M059J (cell line): ENCODE measurements at places on chromosomes 5 and 9. TPM values are rescaled to one million over a fixed set of nuclear protein-coding genes. Genes with fewer than 3 reads are reported as not detected.

Gene SLC6A7
- not detected in 2 replicates for total RNA-seq

Gene CDKN2B-AS1
- 9.2 and 14.5 TPM in 2 replicates for total RNA-seq

Gene CMYA5
- 0.02 and 0.05 TPM in 2 replicates for total RNA-seq

Gene MZB1
- total RNA-seq: not detected in 2 replicates

Gene GLDC
- 0.39 and 1.1 TPM in 2 replicates for total RNA-seq

Gene GPR150
- 0.34 and 2.4 TPM in 2 replicates for total RNA-seq

Gene CDX1
- total RNA-seq: not detected in 2 replicates

Gene SECISBP2
- 21.5 and 22.1 TPM in 2 replicates for total RNA-seq

Gene CEP120
- total RNA-seq: 14.2 and 15.3 TPM in 2 replicates

DNA sequence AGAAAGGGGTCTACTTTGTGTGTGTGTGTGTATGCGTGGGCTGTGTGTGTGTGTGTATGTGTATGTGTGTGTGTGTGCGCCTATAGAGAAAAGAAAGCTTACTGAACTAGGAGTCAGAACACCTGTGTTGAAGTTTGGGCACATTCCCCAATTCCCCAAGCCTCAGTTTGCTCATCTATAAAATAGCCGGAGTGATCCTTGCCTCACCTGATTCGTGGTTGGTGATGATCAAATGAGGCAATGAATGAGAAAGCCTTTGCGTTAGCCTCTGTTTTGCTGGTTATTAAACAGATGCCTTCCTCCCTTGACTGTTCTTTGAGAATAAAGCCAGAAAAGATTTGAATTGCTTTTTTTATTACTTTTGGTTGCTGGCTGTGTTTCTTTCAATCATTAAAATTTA is 20.6 kb downstream of the ABLIM3 start:
- no peak for DNase-seq

GRCh38 chr5:54924487-54924886 is 60.9 kb downstream of the ESM1 start:
- DNase-seq: no peak

- DNase-seq: peak; percentile 62
Observed at GRCh38 chr9:21252721-21253547, 13.1 kb upstream of the IFNA14 start.

DNA sequence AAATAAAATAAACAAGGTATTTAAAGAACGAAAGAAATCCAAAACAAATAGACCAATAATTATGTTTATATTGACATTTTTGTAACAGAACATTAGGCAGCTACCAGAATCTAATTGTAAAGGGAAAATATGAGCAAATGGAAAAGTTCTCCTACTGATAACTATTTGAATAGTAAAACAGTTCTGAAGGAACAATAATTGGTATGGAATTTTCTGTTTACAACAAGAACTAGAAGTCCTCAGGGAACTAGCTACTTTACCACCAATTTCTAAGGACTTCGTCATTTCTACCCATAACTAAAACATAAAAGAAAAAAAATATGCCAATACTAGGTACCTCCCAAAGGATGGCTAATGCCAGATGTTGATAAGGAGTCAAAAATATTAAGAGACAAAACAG is 58.5 kb downstream of the AP3B1 start:
- DNase-seq: no peak

- DNase-seq: no peak
Observed at GRCh38 chr5:160285316-160285715, 27.0 kb downstream of the CCNJL start.

GRCh38 chr5:76166886-76167576 is 83.8 kb downstream of the SV2C start:
- no peak for DNase-seq

GRCh38 chr9:2228641-2229040 is 213.5 kb downstream of the SMARCA2 start:
- DNase-seq: no peak

GRCh38 chr5:44845777-44846176 is 37.0 kb downstream of the MRPS30 start:
- DNase-seq: no peak

GRCh38 chr9:94097788-94098414 is 13.6 kb downstream of the PTPDC1 start:
- DNase-seq: peak; percentile 95

DNA sequence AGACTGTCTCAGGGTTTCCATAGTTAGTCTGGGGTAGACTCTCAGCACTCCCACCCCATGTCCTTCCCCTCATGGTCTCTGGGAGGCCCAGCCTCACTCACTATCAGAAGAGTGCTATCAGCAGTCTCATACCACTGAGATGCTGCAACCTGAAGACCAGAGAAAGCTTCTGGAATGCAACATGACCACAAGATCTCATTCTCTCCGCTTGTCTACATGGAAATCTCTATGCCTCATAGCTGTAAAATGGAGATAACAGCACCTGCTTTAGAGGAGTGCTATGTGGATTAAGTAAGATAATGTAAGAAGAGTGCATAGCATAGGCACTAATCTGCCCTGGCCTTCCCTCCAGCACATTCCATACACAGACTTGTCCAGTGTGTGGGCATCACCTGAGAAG is 47.0 kb upstream of the ZNF169 start:
- peak; percentile 35 for DNase-seq

- no peak for DNase-seq
Observed at GRCh38 chr5:54785729-54786591, 199.4 kb downstream of the ESM1 start.

DNA sequence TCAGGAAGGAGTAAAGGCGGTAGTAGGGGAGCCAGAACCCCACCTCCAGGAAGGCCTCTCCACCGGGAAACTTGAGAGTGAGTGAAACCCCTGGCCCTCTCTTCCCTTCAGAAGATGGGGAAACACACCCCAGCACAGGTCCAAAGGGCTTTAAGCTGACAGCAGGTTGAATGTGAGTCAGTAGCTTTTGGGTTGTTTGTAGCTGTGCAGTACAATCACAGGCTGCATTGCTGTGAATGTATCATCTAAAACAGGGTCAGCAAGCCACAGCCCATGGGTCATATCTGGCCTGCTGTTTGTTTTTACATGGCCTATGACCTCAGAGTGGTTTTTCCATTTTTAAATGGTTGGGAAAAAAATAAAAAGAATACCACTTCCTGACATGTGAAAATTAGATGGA is 10.0 kb downstream of the OTULINL start:
- peak; percentile 81 for DNase-seq

DNA sequence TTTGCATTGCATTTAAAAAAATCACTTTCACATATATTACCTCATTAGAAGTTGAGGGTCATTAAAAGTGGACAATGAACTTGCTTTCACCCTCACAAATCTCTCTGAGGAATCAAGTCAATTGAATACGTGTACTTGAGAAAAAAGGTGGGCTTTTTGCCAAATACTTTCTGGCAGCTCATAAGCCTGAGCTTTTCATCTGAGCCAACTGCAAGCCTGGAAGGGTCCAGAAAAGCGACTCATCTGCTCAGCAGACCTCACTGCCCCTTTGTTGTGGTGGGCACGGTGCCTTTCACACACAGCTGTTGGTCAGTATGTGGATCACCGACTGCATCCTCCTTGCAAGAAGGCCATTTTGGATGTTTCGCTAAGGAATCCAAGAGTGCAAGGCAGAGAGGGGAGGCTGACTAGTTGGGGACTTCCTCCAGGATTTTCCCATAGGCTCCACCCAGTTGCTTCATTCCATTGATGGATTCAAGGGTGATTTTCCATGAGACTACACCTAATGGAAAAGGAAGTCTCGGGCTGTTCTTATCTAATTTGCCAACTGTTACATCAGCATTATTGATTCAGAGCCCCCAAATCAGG is 564.7 kb downstream of the PDE4D start:
- DNase-seq: peak; percentile 79

DNA sequence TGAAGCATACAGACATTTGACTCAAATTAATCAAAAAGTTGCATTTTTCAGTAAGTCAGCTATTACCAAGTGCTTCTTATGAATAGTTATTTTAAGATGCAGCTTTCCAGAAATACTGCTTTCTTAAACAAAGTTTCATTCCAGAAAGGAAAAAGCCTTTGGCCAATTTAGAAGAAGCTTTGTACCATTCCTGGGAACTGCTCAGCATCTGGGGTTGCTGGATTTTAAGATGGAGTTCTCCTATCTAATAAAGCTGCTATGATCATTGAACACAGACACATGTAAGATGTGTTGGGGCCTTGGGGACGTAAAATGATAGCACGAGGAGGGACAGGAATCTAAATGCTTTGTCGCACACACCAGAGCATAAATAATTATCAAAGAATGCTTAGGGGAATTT is 130.8 kb downstream of the SEMA5A start:
- no peak for DNase-seq

GRCh38 chr5:16456103-16456832 is 9.3 kb downstream of the ZNF622 start:
- DNase-seq: peak; percentile 69

DNA sequence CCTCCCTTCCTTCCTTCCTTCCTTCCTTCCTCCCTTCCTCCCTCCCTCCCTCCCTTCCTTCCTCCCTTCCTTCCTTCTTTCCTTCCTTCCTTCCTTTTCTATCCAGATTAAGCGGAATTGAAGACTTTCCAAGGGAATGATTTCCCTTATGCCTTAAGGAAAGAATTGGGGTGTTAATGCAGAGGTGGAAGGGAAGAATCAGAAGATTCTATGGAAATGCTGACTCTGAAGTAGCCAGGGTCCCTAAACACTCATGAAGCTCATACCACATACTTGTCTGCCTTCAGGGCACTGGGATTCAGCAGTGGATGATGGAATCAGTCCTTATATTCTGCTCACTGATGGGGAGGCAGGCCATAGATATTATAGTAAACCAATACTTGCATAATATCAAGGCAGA is 48.2 kb downstream of the TNC start:
- DNase-seq: no peak

- no peak for DNase-seq
Observed at GRCh38 chr9:10274988-10275387, 337.8 kb downstream of the PTPRD start.

GRCh38 chr5:178215280-178216002 is 11.1 kb downstream of the HNRNPAB start:
- DNase-seq: no peak

- no peak for DNase-seq
Observed at GRCh38 chr9:127241354-127241753, 23.2 kb upstream of the GARNL3 start.

- peak; percentile 57 for DNase-seq
Observed at GRCh38 chr5:72427488-72428437, 79.4 kb downstream of the ZNF366 start.

DNA sequence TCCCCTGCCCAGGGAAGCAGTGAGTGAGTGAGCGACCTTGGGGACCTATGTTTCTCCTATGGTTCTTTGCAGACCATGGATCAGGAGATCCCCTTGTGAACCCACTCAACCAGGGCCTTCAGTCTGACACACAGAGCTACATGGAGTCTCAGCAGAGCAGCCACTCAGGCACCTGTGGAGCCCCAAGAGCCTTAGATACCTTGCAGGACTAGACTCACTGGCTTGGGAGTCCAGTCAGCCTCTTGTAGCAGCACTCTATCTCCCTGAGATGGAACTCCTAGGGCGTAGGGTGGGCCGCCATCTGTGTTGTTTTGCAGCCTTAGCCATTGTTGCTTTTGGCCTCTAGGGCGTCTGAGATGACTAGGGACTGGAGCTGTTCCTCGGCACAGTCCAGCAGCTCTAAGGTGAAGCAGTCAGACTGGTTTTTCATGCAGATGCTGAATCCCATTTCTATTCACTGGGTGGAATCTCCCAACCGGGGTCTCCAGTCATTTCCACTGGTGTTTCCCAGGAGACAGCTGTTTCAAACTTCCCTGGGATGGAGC is 284.6 kb upstream of the RPS23 start:
- DNase-seq: no peak

- peak; percentile 89 for DNase-seq
Observed at GRCh38 chr5:65811004-65811403, 89.0 kb downstream of the NLN start.

- DNase-seq: peak; percentile 37
Observed at GRCh38 chr9:123742009-123742767, 187.7 kb downstream of the DENND1A start.

DNA sequence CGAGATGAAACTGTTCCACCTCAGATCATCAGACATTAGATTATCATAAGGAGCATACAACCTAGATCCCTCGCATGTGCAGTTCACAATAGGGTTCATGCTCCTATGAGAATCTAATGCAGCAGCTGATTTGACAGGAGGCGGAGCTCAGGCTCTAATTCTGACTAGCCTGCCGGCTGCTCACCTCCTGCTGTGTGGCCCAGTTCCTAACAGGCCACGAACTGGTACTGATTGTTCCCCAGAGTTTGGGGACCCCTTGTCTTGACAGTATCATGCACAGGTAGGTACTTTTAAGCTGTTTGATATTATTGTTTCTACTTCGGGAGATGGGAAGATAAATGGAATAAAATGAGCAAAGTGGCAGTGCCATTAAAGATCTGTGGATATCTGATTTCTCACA is 66.9 kb downstream of the ZCCHC7 start:
- DNase-seq: peak; percentile 34

- peak; percentile 6 for DNase-seq
Observed at GRCh38 chr5:6510132-6510531, 61.5 kb downstream of the UBE2QL1 start.

DNA sequence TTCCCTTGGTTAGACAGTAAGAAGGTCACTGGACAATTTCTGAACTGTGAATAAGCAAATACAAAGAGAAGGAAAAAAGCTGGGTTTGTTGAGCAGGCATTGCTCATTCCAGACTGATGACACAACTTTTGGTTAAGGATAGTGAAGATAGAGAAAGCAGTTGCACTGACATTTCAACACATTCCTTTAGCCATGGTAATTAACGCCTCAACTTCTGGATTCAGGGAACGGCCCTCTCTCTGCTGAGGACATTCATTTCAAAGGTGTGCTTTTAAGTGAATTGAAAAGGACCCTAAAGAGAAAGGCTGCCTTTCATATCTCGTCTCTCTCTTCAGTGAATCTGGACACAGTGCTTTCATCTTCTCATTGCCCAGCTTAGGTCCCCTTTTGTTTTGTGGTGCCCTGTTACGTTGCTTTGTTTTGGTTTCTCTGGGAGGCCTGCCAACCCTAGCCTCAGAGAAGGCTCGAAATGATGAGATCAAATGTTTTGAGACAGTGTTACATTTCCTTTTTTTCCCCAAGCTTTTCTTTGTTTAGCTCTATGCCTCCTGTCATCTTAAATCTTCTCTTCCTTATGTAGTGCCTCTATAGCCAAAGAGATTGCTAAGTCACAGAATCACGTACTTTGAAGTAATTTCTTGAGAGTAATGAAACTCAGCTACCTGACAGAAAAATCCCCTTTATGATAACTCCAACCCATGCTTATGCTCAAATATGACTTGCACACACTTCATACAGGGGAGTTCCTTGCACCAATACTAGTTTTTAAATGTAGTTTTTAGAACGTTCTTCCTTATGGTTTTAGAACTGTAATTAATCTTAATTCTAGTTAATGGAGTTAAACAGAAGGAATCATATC is 94.4 kb upstream of the IFNE start:
- peak; percentile 98 for DNase-seq
